ENCODE measurements at places on chromosomes 16 and 17.

DNA sequence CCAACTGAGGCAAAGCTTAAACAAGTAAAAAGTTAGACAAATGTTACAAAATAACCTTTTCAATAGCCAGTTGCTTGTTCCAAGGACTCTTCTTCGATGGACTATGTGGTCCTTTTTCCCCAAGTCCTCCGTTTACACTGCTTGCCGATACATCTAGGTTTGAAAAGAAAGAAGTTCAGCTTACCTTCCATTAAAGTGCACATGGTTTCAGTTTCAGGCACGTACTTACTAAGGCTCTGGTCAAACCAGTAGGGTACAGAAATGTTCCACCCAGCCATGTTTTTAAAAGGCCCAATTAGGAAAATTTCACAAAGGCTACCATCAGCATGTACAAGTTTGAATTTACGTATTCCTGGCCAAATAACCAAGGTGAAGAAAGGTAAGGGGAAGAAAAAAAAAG, 2.1 kb downstream of the SRSF2 start:
- DNase-seq, result no peak

- DNase-seq, result peak; percentile 42
Measured at GRCh38 chr16:84552135-84552534, 47.7 kb upstream of the MEAK7 start.

DNA sequence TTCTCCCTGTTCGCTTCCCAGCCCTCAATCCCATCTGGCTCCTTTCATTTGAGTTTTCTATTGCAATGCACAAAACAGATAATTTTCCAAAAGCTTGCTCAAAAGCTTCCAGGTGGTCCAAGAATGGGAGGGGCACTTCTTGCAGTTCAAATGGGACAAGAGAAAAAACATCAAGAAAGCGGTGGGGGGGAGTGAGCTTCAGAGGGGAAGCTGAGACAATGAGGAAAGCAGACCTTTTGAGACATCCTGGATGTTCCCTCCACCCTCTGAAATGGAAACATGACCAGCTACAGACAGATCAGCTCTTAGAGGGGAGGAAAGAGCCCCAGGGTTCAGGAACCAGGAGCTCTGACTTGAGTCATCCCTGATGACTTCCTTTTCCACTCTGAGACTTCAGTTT, 368.2 kb downstream of the SLC39A11 start:
- no peak for DNase-seq

DNA sequence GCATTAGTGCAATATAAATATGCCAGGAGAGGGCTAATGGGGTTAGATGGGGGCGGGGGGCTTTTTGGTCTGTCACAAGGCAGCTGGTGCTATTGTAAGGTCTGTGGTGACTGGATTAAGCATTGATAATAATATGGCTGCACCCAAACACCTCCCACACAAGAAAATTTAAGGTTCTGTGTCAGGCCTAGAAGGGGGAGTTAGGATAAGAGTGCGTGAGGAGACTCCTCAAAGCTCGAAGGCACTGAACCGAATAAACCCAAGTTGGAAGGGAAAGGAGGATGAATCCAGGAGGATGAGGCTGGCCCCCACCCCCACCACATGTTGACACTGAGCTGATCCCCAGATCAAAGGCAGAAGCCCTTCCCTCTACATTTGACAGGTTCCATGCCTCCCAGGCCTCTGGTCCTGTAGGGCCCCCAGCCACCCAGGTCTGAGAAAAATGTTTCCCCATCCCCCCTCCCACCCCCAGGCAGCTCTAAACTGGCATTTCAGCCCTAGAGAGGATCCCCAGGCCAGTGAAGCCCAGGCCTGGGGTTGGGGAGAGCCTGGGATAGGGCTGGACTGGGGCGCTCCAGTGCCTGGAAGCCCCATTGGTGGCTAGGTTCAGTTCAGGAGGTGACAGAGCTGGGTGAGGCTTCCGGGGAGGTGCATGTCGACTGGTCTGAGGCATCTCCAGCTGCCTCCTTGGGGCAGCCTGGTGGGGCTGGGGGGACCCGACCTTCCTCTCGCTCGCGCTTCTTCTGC, 1.7 kb downstream of the HOXB1 start:
- DNase-seq, result no peak

DNA sequence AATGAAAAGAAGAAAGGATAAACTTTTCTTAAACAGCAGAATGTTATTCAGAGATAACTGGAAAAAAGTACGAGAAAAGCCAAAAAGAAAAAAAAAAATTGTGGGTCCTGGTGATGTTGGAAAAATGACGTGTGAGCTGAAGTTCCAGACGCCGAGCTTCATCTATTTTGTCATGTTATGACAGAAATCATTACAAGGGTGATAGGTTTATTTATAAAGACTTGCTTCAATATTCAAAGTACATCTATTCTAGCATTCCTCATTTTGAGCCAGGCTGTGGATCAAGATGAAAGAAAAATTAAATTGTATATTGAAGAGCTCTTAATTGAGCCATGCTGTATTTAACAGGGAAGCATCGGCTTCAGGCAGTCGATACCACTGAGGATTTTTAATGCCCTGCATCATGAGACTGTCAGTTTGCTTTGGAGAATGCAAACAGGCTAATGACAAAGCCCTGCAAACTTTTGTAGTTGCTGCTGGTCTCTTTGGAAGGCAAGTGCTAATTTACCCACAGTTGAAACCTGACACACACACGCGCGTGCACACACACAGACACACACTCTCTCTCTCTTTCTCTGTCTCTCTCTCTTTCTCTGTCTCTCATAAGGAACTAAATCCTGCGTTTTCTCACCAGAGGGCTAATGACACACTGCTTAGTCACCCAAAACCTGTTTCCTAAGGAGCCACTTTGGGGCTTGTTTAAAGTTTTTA, 110.7 kb downstream of the WWOX start:
- DNase-seq, result no peak

DNA sequence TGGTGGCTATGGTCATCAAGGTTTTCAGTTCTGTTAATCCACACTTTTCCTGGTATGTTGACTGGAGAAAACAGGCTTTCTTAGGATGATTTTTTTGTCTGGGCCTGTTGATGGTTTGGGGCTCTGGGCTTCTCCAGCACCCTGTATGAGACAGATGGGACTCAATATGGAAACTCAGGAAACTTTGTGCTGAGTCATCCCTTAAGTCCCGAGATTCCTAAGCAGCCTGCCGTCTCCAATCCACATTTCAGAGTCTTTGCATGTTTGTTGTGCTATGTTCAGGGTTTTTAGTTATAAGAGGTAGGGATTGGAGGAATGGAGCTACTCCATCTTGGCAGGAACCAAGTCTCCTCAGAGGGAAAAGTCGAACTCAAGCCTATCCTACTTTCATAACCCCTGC, 253.3 kb upstream of the FOXF1 start:
- DNase-seq, result no peak

DNA sequence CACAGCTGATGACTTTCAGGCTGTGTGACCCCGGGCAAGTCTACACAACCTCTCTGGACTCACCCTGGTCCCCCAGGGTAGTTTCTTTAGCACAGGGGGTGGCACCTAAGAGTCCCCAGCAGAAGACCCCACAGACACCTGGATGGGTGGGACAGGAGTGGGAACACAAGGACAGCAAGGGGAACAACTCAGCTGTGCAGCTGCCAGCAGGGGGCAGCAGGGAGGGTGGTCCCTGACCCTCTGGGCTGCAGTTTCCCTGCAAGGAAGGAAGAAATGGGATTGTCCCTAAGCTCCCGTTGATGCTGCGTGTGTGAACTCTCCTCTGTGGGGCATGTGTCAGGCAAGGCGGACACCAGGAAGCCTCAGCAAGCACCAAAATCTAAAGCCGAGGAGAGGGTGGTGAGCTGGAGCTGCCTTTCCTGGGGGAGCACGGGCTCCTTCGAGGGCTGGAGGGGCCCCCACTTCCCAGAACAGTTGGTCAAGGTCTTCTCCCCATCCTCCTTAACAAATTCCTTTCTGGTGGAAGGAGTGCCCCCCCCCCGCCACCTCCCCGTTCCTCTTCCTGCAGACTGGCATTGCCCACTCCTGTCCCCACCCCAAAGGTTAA, 24.1 kb upstream of the CDH5 start:
- DNase-seq, result peak; percentile 57

DNA sequence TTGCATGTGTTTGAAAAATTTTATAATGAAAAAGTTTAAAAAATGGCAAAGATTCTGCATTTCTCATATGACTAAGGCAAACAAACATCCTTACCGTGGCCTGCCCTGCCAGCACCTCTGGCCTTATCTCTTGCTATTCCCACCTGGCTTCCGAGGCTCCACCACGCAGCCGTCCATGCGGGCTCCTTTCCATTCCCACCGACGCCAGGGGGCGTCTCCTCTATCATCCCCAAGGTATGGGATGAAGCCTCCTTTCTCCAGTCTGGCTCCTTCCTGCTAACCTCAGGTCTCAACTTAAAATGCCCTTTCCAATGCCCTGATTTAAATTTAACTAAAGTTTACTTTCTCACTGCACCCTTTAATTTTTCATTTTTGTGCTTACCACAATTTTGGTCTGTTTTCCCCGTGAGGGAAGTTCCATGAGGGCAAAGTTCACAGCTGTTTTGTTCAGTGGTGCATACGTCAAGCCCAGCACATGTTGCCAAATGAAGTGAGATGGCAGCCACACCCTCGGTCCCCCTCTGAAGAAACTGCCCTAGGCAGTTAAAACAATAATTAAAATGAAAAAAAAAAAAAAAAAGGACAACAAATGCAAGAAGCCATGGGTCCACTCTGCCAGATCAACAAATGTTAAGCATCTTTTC, 13.3 kb upstream of the SDK2 start:
- peak; percentile 57 for DNase-seq

- DNase-seq, result no peak
Measured at GRCh38 chr17:73695035-73695738, 50.9 kb upstream of the SDK2 start.

DNA sequence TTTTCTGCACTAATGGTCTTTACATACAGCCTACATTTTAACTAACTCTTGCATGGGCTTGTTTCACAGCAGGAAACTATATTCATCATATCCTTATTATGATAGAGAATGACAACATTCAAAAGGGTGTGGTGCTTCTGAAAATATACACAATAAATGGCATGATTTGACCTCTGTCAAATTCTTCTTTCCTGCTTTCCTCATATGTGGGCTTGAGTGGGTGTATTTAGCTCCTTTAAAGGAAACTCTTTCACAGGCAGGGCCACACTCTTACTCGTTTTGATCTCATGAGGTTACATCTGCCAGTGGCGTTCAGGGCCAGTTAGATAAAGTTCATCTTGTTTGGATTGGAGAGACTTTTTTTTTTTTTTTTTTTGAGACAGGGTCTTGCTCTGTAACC, 6.1 kb downstream of the SLC35G3 start:
- no peak for DNase-seq

DNA sequence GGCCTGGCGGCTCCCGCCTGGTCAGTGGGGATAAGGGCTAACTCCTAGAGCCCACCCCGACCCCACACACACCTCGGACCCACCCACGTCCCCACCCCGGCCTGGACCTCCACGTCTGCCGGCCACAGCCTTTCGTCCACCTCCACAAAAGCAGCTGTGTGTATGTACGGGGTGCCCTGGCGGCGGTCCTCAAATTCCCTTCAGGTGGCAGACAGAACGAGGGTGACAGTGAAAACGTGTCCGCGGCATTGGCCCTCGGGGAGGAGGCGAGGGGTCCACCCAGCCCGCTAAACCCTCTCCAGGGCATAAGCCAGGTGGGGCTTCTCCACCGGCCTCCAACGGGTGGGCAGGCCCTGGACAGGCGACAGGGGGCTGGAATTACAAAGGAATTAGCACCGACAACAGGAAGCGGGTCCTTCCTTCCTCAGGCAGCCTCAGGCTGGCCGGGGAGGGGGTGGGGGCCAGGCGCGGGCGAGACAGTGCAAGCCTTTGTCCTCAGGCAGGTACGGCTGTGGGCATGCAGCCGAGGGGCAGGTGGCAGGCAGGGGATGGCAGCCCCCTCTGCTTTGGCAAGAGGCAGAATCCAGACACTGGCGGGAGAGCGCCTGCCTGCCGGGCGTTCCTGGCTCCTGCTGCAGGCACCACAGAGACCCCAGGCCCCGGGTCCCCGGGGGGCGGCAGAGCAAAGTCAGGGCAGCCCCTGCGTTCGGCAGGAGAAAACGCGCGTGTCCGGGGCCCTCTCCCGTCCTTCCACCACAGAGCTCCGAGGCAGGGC, 12.3 kb upstream of the PITPNA start:
- no peak for DNase-seq

GRCh38 chr17:32461498-32461852, 17.2 kb downstream of the PSMD11 start:
- no peak for DNase-seq

- peak; percentile 32 for DNase-seq
Measured at GRCh38 chr16:84308120-84308519, 13.4 kb downstream of the WFDC1 start.

DNA sequence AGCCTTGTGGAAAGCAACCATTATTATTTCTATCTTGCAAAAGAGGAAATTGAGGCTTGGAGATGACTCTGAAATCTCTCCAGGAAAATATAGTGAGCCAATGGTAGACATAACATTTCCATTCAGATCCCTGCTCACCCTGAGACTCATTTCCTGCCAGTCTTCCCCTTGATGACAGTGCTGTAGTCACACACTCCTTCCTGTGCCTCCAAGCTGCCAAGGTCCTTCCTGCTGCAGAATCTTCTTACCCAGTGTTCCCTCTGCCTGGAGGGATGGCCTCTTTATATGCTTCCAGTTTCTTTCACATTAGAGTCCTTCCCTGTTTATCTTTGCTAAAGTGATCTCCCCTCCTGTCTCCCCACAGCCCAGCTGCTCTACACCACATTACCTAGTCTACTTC, 648.1 kb downstream of the TOX3 start:
- DNase-seq, result no peak

DNA sequence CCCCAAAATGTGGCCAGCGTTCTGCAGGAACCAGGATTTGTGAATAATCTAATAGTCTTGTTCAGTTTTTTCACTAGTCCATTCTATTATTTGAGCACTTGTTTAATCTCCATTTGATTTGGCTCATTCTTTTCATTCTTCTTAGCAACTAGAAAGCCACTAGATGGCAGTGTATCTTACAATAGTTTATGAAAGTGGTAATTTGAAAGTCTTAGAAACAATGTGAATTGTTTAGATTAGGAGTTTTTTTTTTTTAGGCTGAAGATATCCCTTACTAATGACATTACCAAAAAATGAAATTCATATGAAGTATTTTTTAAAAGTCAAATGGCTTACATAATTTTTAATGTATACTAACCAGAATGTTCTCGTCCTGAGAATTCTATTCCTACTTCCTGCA, 6.7 kb downstream of the ERI2 start:
- DNase-seq, result no peak

DNA sequence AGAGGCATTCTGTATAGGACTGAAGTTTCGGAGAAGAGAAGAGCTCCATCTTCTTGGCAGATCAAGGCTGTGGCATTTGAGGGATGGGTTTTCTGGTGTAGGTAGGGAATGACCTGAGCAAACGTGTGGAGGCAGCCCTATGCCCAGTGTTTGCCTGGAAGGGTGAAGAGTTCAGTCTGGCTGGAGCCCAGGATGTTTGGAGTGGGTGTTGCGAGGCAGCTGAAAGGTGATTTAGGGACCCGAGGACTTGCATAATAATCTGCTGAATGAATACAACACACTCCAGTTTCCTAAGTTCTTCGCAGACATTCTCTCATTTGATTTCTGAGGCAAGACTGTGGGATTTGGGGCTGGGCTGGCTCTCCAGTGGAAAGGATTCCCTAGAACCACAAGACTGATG, 186.2 kb downstream of the CYLD start:
- DNase-seq, result no peak

Data from activated T-cell treated with anti-CD3 and anti-CD28 coated beads, Interleukin-2, amount 50 U/mL, for 48 hours (primary cell).